ENCODE measurements at places on chromosomes 5 and 9.

DNA sequence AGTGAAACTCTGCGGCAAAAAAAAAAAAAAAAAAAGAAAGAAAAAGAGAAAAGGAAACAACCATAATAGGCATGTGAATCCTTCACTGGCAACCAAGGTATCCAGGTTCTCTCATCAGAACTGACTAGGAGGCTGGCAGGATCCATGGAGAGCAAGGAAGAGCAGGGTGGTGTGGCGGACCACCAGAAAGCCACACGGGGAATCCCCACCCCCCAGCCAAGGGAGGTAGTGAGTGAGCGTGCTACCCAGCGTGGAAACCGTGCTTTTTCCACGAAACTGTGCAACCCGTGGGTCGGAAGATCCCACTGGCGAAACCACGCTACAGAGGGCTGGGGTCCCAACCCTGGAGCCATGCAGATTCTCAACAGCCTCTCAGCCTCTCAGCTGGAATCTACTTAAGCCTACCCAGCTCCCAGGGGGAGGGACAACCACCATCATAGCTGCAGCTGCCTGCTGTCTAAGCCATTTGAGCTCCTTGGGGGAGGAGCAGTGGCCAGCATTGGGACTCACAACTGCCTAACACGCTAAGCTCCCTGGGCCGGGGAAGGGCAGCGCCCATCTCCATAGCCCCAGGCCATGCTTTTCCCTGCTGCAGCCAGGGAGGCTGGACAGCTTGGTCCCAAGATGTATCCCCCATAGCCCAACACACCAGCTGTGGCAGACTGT, 91.6 kb downstream of the PRELID2 start:
- no peak for DNase-seq

DNA sequence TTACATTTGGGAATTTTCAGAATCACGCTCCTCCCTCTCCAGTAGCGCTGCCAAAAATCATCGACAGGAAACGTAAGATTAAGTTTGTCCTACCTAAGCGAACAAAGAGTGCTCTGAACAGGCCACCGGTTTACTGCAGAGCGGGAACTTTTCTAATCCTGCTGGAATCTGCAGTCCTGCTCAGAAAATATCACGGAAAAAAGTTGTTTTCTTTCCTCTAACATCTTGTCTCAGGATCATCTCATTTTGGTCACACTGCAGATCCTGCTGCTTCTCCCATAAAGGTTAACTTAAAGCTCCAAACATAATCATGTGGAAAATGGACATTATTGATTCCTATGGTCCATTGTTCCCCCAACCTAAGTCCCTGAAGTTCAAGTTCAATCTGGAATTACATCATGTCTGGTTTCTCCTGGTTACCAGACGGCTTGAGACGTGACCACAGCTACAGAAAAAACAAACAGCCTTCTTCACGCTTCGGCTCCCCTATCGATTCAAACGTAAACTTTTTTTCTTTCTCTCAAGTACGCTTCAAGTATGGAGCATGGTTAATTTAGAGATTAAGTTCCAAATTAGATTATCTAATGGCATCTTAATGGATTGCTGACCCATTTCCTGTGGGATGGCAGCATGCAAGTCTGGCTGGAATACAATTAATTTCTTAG, 217.6 kb downstream of the NFIB start:
- DNase-seq = no peak

- DNase-seq = peak; percentile 81
Observed at GRCh38 chr5:146079695-146080373, 25.5 kb downstream of the PLAC8L1 start.

DNA sequence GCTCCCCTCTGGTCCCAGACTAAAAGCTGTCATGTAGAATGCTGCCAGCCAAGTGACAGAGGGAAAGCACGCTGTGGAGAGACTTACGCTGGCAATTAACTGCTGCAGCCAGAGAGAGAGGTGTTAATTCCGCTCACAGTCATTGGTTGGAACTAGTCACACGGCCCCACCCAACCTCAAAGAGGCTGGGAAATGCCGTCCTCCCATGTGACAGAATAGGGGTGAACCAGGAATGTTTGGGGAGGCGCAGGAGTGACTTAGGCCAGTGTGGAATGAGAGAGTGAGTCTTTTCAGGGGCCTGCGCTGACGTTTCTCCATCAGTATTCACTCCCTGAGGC, 87.6 kb downstream of the AMBP start:
- DNase-seq = no peak

- no peak for DNase-seq
Observed at GRCh38 chr9:22060831-22061383, 51.8 kb upstream of the CDKN2B start.

DNA sequence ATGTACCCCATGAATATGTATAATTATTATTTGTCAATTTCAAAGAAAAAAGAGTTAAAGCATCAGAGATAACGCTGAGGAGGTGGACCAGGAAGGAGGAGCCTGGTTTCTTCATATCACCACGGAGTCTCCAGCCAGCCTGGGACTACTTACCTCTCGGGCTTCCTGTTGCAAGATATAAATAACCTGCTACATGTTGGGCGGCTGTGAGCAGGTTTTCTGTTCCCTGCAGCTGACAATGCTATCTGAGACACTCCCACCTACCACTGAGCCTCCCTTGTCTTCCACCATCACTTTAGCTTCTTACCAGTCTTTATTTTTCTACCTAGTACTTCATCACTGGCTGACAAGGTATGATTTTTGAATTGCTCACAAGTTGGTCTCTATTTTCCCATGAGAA, 102.7 kb upstream of the CPEB4 start:
- DNase-seq = no peak

DNA sequence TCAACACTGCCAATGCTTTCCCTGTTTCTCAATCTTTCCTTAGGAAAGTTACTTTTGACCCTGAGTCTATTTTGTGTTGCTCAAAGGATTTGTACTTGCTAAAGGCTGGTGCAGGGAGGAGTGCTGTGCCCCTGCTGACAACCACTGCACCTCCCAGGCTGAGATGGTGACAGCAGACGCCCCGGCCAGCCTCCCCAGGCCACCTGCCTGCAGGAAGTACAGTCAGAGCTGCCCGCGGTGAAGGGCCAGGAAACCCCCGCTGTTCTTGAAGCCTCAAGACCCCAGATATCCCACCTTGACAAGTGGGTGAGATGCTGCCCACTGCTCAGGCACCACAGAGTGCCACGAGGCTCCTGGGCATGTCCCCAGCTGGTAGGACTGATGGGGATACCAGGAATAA, 44.2 kb upstream of the CKMT2 start:
- DNase-seq = no peak

DNA sequence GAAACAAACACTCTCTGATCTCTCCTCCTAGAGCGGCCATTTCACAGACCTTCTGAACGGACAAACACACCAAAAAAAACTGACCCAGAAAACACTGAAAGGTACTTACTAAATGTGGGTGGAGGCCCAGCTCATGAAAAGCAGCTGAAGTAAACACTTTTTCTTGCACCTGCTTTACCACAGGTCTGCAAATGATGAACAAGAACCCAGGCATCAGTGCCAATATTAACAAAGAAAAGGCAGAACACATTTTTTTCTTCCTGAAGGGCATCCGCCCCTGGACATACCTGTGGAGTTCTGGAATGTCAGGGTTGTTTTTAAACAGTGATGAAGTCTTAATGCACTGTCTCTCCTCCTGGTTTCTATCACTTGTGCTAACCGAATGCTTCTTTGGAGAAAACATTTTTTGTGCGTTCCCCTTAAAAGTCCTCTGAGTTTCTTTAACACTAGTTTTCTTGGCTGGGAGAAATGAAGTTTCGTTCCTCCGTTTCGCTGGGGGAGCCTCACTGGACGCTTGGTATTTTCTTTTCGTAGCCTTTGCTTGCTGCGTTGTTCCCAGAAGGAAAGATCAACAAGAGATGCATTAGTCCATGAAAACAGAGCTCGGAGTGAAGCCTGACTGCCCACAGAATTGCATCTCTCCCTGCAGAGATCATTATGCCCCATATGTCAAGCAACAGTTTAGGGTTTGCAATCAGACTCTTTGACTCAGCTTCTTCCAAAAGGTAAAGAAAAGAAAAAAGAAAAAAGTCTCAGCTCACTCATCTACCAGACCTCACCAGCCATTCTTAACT, 7.4 kb downstream of the DDX31 start:
- DNase-seq = no peak

DNA sequence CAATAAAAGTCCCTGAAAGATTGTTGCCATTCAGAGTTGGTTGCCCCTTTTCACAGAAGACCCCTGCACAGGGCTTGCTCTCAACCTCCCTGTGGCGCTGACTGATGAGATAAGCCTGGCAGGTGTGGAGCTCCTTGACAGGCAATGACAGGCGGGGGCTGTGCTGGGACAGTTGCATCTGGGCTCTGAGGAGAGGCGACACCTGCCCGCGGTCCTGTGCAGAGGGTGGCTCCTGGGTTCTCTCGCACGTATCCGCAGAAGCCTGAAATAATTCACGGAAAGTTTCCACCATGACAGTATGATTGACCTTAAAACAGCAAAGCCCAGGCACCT, 19.8 kb upstream of the EXOC3 start:
- DNase-seq = no peak

- no peak for DNase-seq
Observed at GRCh38 chr9:3699883-3700282, 174.1 kb upstream of the RFX3 start.

- DNase-seq = no peak
Observed at GRCh38 chr5:34516686-34517085, 139.4 kb upstream of the RAI14 start.

DNA sequence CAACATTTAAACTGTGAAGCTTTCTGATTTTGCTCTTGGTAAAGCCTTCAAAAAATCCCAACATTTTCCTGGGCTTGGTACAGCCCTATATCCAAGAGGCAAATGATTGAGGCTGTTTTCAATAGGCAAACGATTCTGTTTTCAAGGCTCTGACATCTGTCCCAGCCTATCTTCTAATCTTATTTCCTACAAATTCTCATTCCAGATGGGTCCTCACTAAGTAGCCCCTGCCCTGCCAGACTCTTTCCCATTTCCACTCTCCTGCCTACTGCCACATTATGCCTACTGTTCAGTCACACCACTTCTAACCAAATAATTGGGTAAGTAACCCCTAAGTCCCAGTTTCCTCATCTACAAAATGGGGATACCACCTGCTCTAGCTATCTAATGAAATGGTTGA, 3.5 kb downstream of the GBA2 start:
- DNase-seq = no peak

GRCh38 chr9:97632248-97632984, 752 bp downstream of the TSTD2 start:
- peak; percentile 84 for DNase-seq

DNA sequence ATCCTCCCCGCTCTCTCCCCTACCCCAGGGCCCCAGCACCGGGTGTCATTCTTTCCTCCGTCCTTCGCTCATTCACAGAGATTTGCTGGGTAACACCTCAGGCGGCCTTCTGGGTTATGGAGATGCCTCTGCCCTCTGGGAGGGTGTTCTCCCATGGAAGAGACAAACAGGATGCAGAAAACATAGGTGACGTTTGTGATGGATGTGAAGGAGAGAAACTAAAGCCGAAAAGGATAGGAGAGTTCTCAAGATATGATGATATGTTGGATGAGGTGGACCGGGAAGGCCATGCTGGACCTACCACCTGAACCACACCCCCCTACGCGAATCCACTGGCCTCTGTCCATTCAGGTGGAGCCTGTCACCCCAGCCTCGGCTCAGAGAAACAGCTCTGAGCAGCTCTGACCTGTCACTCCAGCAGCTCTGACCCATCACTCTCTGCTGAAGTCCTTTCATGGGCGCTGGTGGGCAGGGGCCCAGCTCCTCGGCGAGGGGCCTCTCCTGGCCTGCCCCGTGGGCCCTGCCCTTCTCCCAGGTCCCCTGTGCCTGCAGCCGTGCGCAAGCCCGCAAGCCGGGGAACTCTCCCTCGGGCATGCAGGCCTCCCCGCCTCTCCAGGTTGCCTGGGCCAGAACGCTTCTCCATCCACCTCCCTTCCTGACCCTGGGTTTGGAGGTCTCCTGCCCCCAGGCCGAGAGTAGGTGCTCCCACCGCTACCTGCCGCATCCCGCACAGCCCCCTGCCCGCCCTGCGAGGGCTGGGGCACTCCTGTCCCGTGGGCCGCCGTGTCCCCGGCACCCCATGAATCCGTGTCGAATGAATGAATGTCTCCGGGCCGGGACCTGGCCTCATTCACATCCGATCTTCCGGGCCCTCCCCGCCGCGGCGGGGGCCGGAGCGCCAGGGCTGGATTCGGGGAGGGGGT, 717 bp upstream of the NCS1 start:
- no peak for DNase-seq

All from hematopoietic multipotent progenitor cell treated with erythropoietin and hydrocortisone succinate and interleukin-3 and kit ligand, for 6 days (in vitro differentiated cells).